Left cardiac atrium (tissue), 4 donors: ENCODE measurements at places on chromosomes 2 and 18. TPM values are rescaled to one million over a fixed set of nuclear protein-coding genes. Genes with fewer than 3 reads are reported as not detected.

GRCh38 chr2:149033716-149034115, 4.8 kb upstream of the LYPD6B start:
- DNase-seq, result no peak

Gene AGAP1
- 22.5 TPM for total RNA-seq

DNA sequence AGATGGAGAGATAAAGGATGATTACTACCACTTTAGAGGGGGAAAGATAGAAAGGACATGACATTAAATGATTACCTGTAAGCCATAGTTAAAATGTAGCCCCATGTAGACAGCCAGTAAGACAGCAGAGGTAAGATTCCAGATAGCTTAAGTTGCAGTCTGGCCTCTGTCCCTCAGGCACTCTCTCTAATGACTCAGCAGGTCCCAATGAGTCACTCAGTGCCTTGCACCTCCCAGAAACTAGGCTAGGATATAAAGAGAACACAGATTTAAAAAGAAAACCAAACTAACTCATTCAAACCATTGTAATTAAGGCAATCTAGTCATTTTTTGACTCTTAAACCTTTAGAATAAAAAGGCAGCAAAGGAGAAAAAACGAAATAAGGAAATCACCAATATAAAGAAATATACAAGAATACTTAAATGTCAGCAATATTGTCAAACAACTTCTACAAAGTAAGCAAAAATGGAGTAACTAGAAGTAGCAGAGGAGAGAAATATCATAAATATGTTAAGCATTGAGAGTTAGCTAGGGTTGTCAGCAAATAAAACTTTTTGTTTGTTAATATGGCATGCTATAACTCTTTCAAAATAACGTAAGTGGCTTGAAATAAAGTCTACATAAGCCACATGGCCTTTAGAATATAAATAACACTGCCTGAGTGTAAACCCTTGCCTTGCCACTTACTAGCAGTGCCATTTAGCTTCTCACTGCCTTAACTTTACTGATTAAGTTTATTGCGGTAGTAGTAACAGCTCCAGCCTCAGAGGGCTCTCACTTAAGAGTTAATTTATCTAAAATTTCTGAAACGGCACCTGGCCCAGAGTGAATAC, 48.5 kb downstream of the SOCS6 start:
- DNase-seq, result no peak

Gene SLC4A5
- 1.7 TPM for total RNA-seq

DNA sequence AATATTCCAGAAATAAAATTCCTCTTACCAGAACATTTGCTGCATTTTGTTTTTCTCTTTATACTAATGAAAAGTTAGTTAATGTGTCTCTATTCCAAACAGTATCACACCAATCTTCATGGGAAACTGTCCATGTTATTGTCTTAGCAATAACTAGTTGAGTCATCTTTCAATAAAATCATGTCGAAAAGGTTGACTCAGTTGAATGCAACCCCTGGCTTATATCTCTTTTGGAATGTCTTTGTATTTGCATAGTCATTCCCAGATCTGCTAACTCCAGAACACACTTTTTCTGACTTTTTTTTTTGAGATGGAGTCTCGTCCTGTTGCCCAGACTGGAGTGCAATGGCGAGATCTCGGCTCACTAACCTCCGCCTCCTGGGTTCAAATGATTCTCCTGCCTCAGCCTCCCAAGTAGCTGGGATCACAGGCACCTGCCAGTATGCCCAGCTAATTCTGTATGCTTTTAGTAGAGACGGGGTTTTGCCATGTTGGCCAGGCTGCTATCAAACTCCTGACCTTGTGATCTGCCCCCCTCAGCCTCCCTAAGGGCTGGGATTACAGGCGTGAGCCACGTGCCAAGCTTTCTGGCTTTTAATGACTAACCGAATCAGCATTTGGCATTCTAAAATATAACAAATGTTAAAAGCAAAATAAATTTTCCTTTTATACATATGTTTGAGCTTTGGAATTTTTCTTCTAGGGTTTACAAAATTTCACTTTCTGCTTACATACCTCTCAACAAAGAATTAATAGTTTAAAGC, 133.2 kb upstream of the GULP1 start:
- no peak for DNase-seq

GRCh38 chr2:27494944-27495554, at the start of gene FNDC4:
Gene FNDC4, minus strand, starts transcription at chr2:27495200. Its CDS starts 521 bp downstream, at chr2:27494679.
- peak; percentile 54 for DNase-seq

GRCh38 chr2:30072250-30072842, 74.5 kb upstream of the YPEL5 start:
- peak; percentile 61 for DNase-seq

- no peak for DNase-seq
These were observed 61.1 kb downstream of the EIF5B start for GRCh38 chr2:99398303-99398702.

DNA sequence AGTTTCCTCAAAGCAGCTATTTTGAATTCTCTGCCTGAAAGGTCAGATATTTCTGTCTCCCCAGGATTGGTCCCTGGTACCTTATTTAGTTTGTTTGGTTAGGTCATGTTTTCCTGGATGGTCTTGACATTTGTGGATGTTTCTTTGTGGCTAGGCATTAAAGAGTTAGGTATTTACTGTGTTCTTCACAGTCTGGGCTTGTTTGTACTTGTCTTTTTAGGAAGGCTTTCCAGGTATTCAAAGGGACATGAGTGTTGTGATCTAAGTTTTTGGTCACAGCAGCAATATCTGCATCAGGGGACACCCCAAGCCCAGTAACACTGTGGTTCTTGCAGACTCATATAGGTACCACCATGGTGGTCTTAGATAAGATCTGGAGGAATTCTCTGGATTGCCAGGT, 11.8 kb downstream of the MYO3B start:
- no peak for DNase-seq

DNA sequence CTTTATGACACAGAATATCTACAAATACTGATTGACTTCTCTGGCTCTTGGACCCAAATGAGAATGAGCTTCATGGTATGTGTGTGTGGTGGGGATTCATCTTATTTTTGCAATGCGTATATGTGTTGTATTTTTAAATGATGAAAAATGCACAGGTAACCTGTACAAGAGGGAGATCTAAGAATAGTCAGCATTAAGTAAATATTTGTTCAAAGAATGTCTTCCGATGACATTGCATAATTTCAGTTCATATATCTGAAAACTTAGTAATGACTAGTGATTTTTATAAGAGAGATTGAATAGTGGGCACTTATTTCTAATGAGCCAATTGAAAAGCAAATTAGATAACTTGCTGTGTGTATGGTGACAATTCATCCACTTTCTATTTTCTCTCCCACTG, 66.4 kb downstream of the EML6 start:
- DNase-seq, result no peak
